Activated CD4-positive, alpha-beta T cell treated with anti-CD3 and anti-CD28 coated beads, Interleukin-2, amount 10 ng/mL, durations not matched to agents 24 days and 14 days (primary cell): ENCODE measurements at places on chromosomes 3 and 15. TPM values are rescaled to one million over a fixed set of nuclear protein-coding genes. Genes with fewer than 3 reads are reported as not detected.

STAC gene
- not detected in 2 replicates for total RNA-seq

ROPN1 gene
- total RNA-seq: not detected in 2 replicates

KATNBL1 gene
- total RNA-seq: 41.1 and 44.2 TPM in 2 replicates

CYP19A1 gene
- 0.09 and 0.35 TPM in 2 replicates for total RNA-seq

HIGD2B gene
- not detected in 2 replicates for total RNA-seq

UTS2B gene
- not detected in 2 replicates for total RNA-seq

COL6A6 gene
- total RNA-seq: not detected in 2 replicates

SCAANT1 gene
- total RNA-seq: not detected in 2 replicates

BHLHE40 gene
- 368 and 375 TPM in 2 replicates for total RNA-seq

CACNA2D3 gene
- not detected in 2 replicates for total RNA-seq

ATG3 gene
- 66.9 and 69.1 TPM in 2 replicates for total RNA-seq

CASR gene
- not detected in 2 replicates for total RNA-seq

FETUB gene
- not detected in 2 replicates for total RNA-seq

TUSC7 gene
- total RNA-seq: not detected in 2 replicates

SLC12A8 gene
- total RNA-seq: 1.1 and 1.2 TPM in 2 replicates

CIAO2A gene
- 72.3 and 73.0 TPM in 2 replicates for total RNA-seq

GNB4 gene
- total RNA-seq: 11.8 and 14.0 TPM in 2 replicates

TCAIM gene
- total RNA-seq: 14.3 and 14.6 TPM in 2 replicates

HCLS1 gene
- total RNA-seq: 210 and 216 TPM in 2 replicates

GASK1A gene
- not detected in 2 replicates for total RNA-seq

MESP2 gene
- total RNA-seq: 0.24 TPM in 1 of 2 replicates, not detected in the other

CAPN3 gene
- 1.3 and 2.3 TPM in 2 replicates for total RNA-seq

DAZL gene
- 0.07 and 0.19 TPM in 2 replicates for total RNA-seq

IGDCC3 gene
- total RNA-seq: not detected in 2 replicates

DALRD3 gene
- 31.5 and 36.6 TPM in 2 replicates for total RNA-seq

SERINC4 gene
- 0.28 and 0.33 TPM in 2 replicates for total RNA-seq

ZMYND10 gene
- total RNA-seq: 1.2 and 1.3 TPM in 2 replicates

CAND2 gene
- 0.71 and 0.75 TPM in 2 replicates for total RNA-seq

FOXB1 gene
- total RNA-seq: 0.54 and 0.68 TPM in 2 replicates

P3H2 gene
- not detected in 2 replicates for total RNA-seq

CPEB1 gene
- 0.12 TPM in 1 of 2 replicates, not detected in the other for total RNA-seq

ZPLD1 gene
- total RNA-seq: not detected in 2 replicates

ZNF501 gene
- total RNA-seq: 1.1 and 1.4 TPM in 2 replicates

PCOLCE2 gene
- 0.28 and 0.33 TPM in 2 replicates for total RNA-seq
